ENCODE measurements at places on chromosomes 5 and 9. TPM values are rescaled to one million over a fixed set of nuclear protein-coding genes. Genes with fewer than 3 reads are reported as not detected.

HAPLN1 gene
- polyA plus RNA-seq = 0.04 TPM

MATR3 gene
- 52.7 TPM for polyA plus RNA-seq

DNA sequence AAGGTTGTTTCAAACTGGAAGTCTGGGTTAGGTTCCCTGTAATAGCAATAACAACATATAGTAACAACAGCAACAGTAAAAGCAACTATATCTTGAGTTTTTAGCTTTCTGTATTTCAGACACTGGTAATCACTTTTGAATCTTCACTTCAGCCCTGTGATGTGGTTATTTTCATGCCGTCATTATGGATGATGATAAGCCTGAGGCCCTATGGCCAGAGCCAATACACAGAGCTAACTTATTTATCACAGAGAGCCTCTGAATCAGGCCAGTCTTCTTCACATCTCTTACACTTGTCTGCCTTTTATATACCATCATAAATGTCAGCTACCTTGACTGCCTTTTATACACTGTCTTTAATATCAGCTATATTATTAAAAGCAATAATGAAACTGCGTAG lies 329.0 kb downstream of the FER start:
- no peaks in the 10 kb centered on the region for H3K27me3 ChIP-seq
- DNase-seq = no peak
- H3K4me1 ChIP-seq = peaks cover 2% of the 10 kb centered on the region
- H3K36me3 ChIP-seq = no peaks in the 10 kb centered on the region
- no peak overlapping the region for H3K4me3 ChIP-seq

GRCh38 chr9:77218612-77219011 lies 41.3 kb downstream of the VPS13A start:
- H3K27me3 ChIP-seq = no peaks in the 10 kb centered on the region
- no peaks in the 10 kb centered on the region for H3K36me3 ChIP-seq
- H3K4me3 ChIP-seq = no peak overlapping the region
- no peak overlapping the region for H3K27ac ChIP-seq

DNA sequence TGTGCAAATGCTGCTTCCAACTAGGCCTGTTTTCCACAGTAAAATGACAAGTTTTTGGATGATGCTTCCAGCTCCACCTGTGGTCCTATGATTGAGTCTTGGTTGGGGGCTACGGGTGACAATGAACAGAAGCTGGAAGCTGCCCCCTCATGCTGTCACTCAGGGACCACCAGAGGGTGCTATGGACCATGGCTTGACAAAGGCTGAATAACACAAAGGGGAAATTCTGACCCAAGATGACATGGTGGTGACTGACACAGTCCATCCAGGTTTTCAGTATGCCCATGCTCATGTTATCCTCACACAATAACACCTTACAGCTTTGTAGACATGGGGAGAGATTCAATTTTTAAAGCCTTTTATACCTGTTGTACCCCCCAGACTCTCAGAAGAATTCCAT lies 23.9 kb upstream of the SAP30L start:
- no peaks in the 10 kb centered on the region for H3K27me3 ChIP-seq
- H3K4me1 ChIP-seq = no peaks in the 10 kb centered on the region
- no peak overlapping the region for H3K4me3 ChIP-seq
- peaks cover 12% of the 10 kb centered on the region for H3K36me3 ChIP-seq
- no peak overlapping the region for H3K27ac ChIP-seq

- no peaks in the 10 kb centered on the region for H3K36me3 ChIP-seq
- H3K4me1 ChIP-seq = peaks cover 4% of the 10 kb centered on the region
- DNase-seq = no peak
- no peak overlapping the region for H3K4me3 ChIP-seq
These were observed 162.4 kb downstream of the TTC39B start for GRCh38 chr9:15144622-15145061.
